T-helper 22 cell (primary cell): ENCODE measurements at places on chromosomes 7 and 10.

- no peak for DNase-seq
Measured at GRCh38 chr10:130866857-130867256, 444.7 kb downstream of the TCERG1L start.

- no peak for DNase-seq
Measured at GRCh38 chr10:122298598-122299301, 27.7 kb downstream of the BTBD16 start.

DNA sequence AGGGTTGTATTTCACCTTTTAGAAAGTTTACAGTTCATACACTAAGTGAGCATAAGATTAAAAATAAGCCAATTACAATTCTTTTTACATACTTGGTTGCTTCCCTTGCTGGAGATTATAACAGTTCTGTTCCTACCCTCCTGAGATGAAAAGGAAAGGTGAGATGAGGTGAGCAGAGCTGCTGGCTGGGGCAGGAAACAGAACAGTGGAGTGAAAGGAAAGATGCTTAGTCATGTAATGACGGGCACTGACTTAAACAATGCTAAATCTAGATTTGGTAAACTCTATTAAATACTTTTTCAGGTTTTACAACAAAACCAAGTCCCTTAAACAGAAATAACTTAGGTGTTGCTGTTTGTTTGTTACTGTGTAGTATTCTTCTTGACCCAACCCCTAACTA is 19.9 kb upstream of the ZEB1 start:
- DNase-seq = no peak

DNA sequence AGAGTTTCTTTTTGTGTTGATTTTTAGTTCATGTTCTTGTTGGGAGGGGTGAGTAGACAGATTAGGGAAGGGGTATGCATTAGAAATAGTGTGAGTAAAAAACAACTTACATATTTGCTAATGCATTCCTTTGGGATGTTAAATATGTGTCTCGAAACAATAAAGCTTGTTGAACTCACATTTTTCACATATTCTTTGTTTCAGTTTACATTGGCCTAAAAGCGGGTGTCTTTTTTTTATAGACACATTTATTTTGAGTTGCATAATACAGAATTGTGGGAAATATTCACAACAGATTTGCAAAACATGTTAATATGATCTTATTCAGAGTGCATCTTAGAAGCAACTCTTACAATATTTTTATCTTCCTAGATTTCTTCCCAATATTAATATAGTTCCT is 337.5 kb upstream of the CNTNAP2 start:
- no peak for DNase-seq

DNA sequence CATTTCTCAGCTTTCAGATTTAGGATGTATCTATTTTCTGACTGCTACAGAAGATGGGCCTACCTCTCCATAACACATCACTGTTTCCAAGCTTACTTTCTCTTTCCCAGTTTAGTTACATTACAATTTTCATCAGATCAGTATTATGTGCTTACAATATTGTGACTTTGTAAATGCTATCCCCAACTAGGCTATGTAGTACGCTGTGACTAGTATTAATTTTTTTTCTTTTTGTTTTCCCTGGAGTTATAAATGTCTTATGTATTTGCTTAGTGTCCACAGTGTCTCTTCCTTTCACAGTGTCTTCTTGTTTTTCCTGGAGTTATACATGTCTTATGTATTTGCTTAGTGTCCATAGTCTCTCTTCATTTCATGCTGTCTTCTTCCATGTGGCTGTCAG is 188.9 kb downstream of the PTPRN2 start:
- DNase-seq = no peak

- DNase-seq = no peak
Measured at GRCh38 chr10:4813023-4813422, 13.0 kb upstream of the AKR1E2 start.
